ENCODE measurements at places on chromosomes 2 and 18. TPM values are rescaled to one million over a fixed set of nuclear protein-coding genes. Genes with fewer than 3 reads are reported as not detected.

DNA sequence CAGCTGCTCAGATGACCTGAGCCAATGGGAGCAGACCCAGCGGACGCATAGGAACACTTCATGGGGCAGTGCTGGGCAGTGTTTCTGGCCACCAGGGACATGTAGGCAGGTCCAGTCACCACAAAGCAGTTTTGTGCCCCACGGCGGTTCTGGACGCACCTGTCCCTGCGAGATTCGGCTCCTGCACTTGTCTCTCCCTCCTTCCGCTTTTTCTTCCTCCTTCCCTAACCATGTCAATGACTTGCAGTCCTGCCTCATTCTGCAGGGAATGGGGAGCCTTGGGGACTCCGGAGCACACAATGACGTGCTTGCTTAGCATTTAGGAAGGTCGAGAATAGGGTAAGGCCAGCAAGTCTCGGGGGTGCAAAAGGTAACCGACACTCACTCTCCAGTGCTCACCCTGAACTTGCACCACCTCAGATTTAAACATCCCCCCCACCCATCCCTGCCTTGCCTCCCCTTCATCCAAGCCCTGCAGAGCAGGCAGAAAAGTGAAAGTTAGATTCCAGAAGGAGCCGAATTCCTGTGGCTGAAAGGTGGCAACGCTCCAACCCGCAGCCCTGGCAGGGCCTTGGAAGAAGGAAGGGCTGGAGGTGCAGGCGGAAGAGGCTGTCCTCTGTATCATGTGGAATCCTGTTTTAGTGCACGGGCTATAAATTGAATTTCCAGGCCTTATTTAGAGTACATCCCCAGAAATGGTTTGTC, 40.5 kb upstream of the ATG16L1 start:
- peak; percentile 78 for DNase-seq
- peaks cover 33% of the 10 kb centered on the region for H3K4me1 ChIP-seq
- no peaks in the 10 kb centered on the region for H3K27me3 ChIP-seq
- H3K36me3 ChIP-seq, result no peaks in the 10 kb centered on the region

DNA sequence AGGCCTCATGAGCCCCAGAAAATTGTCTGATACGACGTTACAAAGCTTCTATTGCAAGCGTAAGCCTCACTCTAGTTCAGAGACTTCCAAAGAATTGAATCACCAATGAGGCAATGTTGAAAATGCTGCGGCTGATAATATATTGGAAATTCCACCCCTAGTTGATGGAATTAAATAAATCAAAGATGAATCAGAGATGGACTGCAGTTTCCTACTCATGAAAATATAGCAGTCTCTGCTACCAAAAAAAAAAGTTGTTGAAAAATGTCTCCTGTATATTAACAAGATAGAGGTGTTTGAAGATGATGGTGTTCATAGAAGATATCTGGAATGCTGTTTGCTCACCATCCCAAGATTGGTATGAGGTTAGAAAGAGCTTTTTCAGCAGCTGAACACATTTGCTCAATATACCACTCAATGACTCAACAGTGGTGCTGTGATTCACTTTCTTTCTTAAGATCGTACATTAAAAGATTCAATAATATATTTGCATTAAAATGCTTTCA, 99.8 kb upstream of the ARHGAP28 start:
- H3K27me3 ChIP-seq, result no peaks in the 10 kb centered on the region
- H3K4me1 ChIP-seq, result no peaks in the 10 kb centered on the region
- no peak for DNase-seq
- H3K27ac ChIP-seq, result no peak overlapping the region
- H3K4me3 ChIP-seq, result no peak overlapping the region

DNA sequence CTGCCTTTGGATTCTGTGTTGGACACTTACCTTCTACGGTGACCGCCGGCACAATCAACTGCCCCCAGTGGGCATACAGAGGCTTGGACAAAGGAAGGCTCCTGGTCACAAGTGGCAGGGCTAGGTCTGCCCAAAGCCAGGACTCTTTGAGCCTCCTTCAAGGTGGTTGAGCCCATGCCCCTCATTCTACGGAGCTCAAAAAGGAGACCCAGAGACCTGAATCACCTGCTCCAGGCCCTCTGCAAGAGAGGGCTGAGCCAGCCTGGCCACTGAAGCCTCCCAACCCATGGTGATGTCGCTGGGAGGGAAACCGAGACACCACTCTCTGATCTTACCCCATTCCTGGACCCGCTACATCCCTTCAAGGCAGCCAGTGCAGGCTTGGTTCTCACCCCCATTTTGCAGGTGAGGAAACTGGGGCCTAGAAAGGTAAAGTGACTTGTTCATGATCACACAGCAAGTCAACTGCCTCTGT, 87.9 kb downstream of the INHBB start:
- no peak overlapping the region for H3K4me3 ChIP-seq
- no peaks in the 10 kb centered on the region for H3K36me3 ChIP-seq
- H3K27ac ChIP-seq, result no peak overlapping the region
- no peak for DNase-seq
- no peaks in the 10 kb centered on the region for H3K4me1 ChIP-seq
- peaks cover 18% of the 10 kb centered on the region for H3K27me3 ChIP-seq

CNNM3 gene
- polyA plus RNA-seq, result 8.3 TPM

MALL gene
- 15.0 TPM for polyA plus RNA-seq
